ENCODE measurements at places on chromosomes 13 and 19. TPM values are rescaled to one million over a fixed set of nuclear protein-coding genes. Genes with fewer than 3 reads are reported as not detected.

- no peak for DNase-seq
These were observed 774 bp upstream of the HOMER3 start for GRCh38 chr19:18941628-18942354.

GRCh38 chr13:110518571-110518970 lies 43.0 kb downstream of the RAB20 start:
- no peak for DNase-seq

Gene ZNF415
- 4.2 TPM for polyA plus RNA-seq

DNA sequence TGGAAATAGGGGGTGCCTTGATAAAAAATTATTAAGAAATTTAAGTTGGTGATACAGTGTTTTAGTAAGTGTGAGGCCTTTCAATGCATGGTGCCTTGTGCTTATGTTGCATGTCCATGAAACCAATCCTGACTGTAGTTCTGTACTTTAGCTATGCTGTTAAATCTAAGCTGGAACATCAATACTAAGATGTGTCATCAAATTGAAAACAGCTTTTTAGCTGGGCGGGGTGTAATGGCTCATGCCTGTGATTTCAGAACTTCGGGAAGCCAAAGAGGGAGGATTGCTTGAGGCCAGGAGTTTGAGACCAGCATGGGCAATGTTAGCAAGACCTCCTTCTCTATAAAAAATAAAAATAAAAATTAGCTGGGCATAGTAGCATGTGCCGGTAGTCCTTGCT lies 930.3 kb upstream of the PCDH9 start:
- no peak for DNase-seq

Gene IGFL2
- polyA plus RNA-seq = not detected

DNA sequence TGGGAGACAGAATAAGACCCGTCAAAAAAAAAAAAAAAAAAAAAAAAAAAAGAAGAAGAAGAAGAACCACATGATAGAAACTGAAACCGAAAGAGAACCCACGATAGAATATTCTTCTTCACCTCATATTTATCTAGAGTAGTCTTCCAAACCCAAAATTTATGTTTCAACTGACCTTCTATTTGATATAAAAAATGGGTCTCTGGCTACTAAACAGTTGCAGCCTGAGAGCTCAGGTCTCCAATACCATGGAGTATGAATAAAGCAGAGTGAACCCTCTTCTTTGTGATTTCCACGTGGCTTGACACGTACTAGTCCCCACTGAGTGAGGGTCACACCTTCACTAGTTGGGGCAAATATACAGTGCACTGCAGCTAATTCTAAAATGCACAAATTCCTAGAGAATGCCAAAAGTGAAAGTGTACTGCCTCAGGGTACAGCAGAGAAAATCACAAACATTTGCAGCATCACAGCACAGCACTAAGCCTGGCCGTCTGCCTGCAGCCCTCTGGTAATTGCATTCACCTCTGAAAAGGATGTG lies 30.8 kb upstream of the RFC3 start:
- peak; percentile 34 for DNase-seq

GRCh38 chr13:76921516-76921915 lies 26.8 kb upstream of the ACOD1 start:
- DNase-seq = no peak

DNA sequence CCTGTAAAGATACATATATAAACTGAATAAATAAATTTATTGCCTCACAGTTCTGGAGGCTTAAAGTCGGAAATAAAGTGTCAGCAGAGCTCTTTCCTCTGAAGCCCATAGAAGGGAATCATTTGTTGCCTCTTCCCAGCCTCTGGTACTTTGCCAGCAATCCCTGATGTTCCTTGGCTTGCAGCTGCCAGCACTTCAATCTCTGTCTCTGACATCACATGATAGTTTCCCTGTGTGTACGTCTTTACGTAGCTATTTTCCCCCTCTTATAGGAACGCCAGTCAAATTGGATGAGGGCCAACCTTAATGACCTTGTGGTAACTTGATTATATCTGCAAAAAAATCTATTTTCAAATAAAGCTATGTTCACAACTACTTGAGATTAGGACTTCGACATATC lies 250.9 kb downstream of the LIG4 start:
- no peak for DNase-seq

Gene NXNL1
- not detected for polyA plus RNA-seq

- DNase-seq = peak; percentile 72
These were observed 2.6 kb upstream of the CACNG7 start for GRCh38 chr19:53906211-53907192.

- peak; percentile 49 for DNase-seq
These were observed 1.6 kb downstream of the MYH14 start for GRCh38 chr19:50204811-50205675.

DNA sequence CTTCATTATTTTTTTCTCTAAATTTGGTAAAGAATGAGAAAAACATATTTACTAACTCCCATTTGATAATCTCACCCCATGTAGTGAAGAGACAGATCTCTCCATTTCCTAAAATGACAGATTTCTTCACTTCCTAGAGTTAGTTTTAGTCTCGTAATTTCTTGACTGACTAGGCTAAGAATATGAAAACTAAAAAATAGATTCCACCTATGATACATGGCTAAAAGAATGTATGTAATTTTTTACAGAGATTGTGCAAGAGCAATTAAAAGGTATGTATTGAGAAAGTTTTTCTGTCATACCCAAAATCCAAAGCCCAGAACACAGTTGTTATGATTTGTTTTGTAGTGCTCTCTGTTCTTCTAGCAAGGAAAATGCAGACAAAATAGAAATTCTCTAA lies 9.5 kb downstream of the NALCN start:
- no peak for DNase-seq

DNA sequence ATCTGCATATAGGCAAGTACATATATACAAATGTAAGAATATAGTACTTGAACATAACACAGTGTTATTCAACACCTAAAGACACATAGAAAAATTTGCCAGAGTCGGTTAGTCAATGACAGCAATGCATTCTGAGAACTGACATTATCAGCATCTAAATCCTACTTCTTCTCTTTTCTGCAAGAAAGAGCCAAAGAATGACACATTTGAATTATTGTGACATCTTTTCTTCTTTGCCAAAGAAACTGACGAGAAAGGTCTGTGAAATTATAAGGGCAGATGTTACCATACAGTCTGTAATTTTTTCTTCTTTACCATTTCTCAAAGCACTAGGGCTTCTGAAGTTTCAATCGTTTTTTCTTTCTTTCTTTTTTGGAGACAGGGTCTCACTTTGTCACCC lies 350.9 kb upstream of the NBEA start:
- no peak for DNase-seq

Gene KLK2
- polyA plus RNA-seq = 1.2 TPM

Gene MATK
- polyA plus RNA-seq = 9.5 TPM

GRCh38 chr13:78364711-78365110 lies 238.6 kb downstream of the POU4F1 start:
- DNase-seq = no peak

DNA sequence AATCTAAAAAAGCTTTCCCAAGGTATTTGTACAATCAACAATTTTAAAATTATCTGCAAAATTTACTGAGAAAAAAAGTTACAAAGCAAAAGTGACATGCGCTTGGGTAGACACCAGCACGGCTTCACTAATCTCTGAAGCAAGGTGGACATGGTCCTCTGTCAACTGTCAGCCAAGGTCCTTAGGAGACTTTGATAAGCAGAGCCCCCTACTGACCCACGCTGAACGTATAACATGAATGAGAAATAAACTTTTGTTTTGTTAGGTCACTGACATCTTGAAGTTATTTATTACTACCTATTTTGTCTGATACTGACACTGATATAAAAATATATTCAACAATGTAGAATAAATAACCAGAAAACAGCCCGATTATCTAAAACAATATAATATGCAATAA lies 100.7 kb upstream of the OBI1 start:
- no peak for DNase-seq

DNA sequence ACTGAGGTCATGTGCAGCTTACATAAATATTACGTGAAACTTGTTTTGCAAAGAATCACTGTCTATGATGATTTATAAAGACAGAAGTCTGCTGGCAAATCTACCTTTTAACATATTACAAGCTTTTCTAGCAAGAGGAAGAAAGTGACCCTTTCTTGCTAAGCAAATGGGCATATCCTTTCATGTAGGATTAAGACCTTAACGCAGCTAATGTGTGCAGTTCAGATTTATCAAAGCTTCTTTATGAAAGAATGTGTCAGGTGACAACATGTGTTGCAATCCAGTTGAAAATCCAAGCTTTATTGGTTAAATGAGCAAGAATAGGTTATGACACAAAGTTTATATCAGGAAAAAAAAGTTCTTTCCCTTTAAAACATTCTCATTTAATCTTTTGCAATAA lies 115.6 kb upstream of the NBEA start:
- DNase-seq = no peak

GRCh38 chr19:35316560-35316959 lies 12.4 kb upstream of the CD22 start:
- peak; percentile 53 for DNase-seq

- no peak for DNase-seq
These were observed 634.7 kb downstream of the PCDH17 start for GRCh38 chr13:58266271-58266670.

DNA sequence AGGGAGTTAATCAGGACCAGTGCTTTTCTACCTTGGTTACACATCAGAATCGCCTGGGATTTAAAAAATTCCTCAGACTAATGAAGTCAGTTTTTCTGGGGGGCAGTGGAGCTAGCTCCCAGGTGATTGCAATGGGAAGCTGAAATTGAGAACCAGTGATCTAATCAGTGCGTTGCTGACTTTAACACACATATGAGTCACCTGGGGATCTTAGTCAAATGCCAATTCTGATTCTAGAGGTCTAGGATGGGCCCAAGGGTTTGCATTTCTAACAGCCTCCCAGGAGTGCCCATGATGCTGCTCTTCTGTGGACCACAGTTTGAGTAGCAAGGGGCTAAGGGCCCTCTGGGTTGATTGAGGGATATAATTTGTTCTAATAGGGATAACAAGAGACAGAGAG lies 54.5 kb downstream of the KL start:
- no peak for DNase-seq

DNA sequence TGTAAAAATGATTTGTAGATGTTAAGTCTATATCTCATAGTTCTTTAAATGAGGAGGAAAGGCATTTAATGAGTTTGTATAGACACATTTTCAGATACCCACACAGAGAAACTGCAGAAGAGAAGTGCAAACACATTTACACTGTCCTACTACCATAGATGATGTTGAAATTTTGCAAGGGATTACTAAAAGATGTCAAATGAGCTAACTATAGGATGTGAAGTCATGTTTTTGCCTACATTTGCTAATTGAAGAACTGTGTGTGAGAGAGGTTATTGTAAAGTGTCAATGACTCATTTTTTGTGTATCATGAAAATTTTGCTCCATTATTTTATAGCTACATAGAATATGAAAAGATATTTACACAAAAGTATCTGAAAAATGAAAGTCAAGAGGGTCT lies 178.9 kb downstream of the ITGBL1 start:
- no peak for DNase-seq

- DNase-seq = no peak
These were observed 47.2 kb downstream of the LYL1 start for GRCh38 chr19:13055213-13056051.

GRCh38 chr19:13015361-13016223 lies 20.3 kb downstream of the NFIX start:
- peak; percentile 27 for DNase-seq

Gene ZNF506
- polyA plus RNA-seq = 26.0 TPM

- no peak for DNase-seq
These were observed 1.4 kb downstream of the MLNR start for GRCh38 chr13:49221590-49221965.

GRCh38 chr19:50178859-50179537 lies 15.9 kb upstream of the IZUMO2 start:
- DNase-seq = no peak

Gene AKT1S1
- 16.6 TPM for polyA plus RNA-seq

Gene GAPDHS
- not detected for polyA plus RNA-seq

DNA sequence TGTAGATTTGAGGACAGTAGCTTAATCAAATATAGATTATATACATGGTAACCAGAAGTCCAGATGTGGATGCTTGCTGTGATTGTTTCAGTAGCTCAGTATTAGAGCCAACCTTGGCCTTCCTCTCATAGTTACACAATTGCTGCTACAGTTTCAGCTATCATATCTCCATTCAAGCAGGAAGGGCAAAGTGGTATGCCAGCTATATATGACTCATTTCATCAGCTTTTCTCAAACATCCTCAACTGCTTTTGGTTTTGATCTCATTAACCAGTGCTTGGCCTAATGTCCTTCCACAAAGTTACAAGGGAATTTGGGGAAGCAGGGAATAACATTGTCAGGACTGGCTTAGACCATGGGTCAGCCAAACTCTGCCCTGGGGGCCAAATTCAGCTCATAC lies 73.0 kb upstream of the MAB21L1 start:
- DNase-seq = no peak

- DNase-seq = peak; percentile 67
These were observed 6.3 kb upstream of the JUNB start for GRCh38 chr19:12784871-12785430.
